ENCODE measurements at places on chromosomes 2 and 18.

- no peak for DNase-seq
Measured at GRCh38 chr2:145416640-145417039, 896.7 kb upstream of the ZEB2 start.

GRCh38 chr18:45169610-45170009 is 445.7 kb upstream of the SLC14A2 start:
- DNase-seq = peak; percentile 96

- no peak for DNase-seq
Measured at GRCh38 chr2:62727259-62727867, 21.9 kb downstream of the EHBP1 start.

GRCh38 chr2:111617299-111618225 is 266.4 kb downstream of the ANAPC1 start:
- no peak for DNase-seq

GRCh38 chr18:25831301-25831701 is 259.1 kb downstream of the SS18 start:
- DNase-seq = no peak

- DNase-seq = peak; percentile 80
Measured at GRCh38 chr2:222982010-222982908, 69.7 kb upstream of the KCNE4 start.

- DNase-seq = no peak
Measured at GRCh38 chr2:63055226-63056106, 4.8 kb downstream of the OTX1 start.

DNA sequence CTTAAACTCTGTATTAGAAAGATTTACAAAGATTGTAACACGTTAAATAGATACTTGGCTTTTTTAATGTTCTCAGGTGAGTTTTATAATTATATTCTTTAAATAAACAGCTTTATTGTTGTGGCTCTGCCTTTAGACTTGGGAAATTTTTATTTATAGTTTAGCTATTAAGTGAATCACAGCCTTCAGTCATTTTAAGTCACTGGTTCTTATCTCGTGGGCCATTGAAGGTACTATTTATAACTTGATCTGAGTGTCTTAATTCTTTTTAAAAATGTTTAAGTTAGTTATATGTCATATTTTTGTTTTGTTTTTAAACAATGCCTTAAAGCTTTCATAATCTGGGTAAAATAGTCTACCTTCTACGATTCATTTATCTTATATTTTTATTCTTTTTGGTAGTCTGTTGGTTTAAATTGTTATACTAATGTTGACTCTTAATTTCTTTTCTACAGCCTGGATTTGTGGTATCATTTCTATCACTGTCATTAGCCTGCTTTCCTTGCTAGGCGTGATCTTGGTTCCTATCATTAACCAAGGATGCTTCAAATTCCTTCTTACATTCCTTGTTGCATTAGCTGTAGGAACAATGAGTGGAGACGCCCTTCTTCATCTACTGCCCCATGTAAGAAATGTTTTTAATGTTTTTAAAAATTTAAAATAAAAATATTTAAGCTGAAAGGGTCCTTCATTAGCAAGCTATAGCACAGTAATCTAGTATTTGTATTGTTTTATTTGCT is 49.3 kb downstream of the SLC39A10 start:
- DNase-seq = no peak

DNA sequence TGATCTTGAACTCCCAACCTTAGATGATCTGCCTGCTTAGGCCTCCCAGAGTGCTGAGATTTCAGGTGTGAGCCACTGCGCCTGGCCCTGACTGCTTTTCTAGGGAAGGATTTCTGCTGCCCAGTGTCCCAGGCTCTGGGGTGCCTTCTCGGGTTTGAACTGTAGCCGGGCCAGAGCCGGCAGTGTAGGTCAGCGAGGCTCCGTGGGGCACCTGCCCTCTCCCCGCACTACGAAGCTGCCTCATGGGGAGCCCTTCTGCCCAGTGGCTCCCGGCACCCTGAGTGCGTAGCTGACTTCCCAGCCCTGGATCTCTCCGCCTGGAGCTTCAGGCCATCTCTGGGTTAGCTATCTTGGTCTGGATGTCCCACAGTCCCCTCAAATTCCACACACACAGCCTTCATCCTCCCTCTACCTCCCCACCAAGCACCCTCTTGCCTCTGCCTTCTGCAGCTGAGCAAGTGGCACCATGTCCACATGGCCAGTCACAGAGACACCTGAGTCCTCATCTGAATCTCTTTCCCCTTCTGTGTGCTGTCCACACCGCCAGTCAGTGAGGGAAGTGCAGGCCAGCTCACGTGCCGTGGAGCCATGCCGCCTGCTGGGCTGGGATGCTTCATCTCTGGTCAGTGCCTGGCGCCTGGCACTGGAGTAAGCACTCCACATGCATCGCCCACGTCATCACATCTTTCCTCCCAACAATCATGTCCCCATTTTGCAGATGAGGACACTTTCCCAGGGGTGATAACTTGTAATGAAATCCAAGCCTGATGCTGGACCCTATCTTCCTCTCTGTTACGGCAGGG is 69.2 kb downstream of the EDAR start:
- DNase-seq = no peak

GRCh38 chr18:45386041-45386655 is 229.1 kb upstream of the SLC14A2 start:
- no peak for DNase-seq

GRCh38 chr2:176653479-176654443 is 384.5 kb downstream of the MTX2 start:
- DNase-seq = peak; percentile 27

GRCh38 chr2:231057590-231057989 is 923 bp downstream of the PSMD1 start:
- no peak for DNase-seq

DNA sequence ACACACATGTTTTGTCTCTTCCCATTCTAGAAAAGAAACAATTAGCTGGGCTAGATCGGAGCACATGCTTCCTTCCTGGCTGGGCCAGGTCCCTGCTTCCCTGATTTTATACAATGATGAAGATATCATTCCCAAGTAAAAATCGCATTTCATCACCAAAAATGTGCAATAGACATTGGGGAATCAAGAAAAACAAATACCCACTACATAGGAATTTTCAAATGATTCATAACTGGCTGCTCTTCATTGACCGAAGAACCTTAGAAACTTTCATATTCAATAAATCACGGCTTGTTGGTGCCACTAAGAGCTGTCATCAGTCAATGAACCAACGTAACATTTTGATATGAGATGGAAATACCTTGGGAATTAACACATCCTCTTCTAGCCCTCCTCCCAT is 373.6 kb upstream of the TRIB2 start:
- DNase-seq = no peak

DNA sequence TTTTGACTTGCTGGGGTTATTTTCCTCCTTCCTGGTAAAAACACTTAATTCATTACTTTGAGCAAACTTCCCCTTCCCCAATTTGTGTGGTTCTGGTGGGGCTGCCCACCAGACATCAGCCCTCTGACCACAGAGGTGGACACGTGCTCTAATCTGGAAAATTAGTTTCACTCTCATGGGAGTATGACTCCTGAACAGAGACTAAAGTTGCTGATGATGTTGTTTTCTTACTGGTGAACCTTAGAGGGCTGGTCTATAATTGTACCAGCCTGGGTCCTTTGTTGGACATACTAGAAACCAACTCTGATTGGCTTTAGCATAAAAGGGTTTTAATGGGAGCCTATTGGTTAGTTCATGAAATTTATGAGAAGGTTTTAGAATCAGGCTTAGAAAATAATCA is 54.1 kb upstream of the ACYP2 start:
- DNase-seq = no peak

DNA sequence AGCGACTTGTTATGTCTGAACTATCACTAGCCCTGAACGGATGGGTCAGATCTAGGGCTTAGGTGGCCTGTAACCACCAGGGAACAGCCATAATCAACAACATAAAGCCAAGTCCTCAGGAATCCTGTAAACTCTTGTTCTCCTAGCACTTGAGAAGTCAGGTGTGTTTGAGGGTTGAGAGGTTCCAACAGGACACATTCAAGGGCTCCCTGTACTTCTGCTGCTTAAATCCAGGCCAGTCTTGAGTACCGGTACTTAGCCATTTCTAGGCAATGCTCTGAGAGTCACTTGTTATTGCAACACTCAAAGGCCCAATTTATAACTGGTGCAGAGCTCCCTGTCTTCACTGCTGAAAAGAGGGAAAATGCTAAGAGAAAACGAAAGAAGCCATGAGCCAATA is 21.6 kb upstream of the SLC40A1 start:
- no peak for DNase-seq

- DNase-seq = no peak
Measured at GRCh38 chr2:60413814-60414168, 139.7 kb downstream of the BCL11A start.

- DNase-seq = no peak
Measured at GRCh38 chr18:44473394-44474066, 207.2 kb upstream of the SETBP1 start.

GRCh38 chr18:52869942-52870907 is 530.2 kb downstream of the DCC start:
- no peak for DNase-seq

GRCh38 chr2:9820020-9820973 is 23.0 kb upstream of the TAF1B start:
- no peak for DNase-seq

- DNase-seq = peak; percentile 93
Measured at GRCh38 chr2:9703085-9703678, 72.4 kb upstream of the YWHAQ start.

DNA sequence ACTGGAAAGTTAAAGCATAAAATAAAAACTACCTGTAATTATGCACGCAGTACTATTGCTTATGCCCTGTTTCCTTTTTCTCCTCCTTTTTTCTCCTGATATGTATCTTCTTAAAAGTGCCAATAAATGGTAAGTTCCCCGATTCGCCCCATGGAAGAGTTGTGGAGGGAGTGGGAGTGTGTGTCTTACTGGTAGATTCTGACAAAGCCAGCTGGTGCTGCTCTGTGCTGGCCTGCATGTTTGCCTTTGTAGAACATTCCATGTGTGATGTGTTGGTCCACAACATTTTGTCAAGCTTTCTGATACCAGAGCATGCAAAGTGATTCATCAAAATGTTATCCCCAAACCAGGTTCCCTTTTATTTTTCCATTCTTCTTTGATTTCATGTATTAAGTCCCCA is 356.9 kb upstream of the RAB12 start:
- no peak for DNase-seq

- no peak for DNase-seq
Measured at GRCh38 chr18:62723666-62724281, 8.4 kb downstream of the PHLPP1 start.

GRCh38 chr18:3250237-3251107 is 2.9 kb downstream of the MYL12A start:
- peak; percentile 33 for DNase-seq

All from skeletal muscle cell (primary cell).